Left lobe of liver (tissue), 2 donors: ENCODE measurements at places on chromosomes 12 and 14.

DNA sequence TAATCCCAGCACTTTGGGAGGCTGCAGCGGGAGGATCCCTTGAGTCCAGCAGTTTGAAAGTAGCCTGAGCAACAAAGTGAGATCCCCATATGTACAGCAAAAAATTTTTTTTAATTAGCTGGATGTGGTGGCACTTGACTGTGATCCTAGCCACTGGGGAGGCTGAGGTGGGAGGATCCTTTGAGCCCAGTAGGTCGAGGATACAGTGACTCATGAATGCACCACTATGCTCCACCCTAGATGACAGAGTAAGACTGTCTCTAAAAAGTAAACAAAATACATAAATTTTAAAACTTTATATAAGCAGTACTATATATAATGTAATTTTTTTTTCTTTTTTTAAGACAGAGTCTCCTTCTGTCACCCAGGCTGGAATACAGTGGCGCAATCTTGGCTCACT lies 115.4 kb downstream of the ESR2 start:
- DNase-seq, result no peak

DNA sequence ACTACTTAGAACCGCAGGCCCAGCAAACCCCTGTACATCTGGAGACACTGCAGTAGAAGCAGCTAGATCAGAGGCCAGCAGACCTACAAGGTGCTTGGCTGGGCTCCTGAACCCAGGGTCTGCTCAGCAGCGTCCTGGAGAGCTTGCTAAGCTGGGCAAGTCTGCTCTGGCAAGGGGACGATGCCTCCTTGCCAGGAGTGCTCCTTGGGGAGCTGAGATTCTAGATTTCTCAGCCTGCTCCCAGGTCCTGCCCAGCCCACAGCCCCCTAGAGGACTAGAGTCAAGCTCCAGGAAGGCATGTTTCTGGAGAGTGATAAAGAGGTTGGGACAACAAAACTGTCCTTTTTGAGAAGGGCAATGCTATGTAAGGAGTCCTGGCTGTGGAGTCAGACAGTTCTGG lies 60.3 kb downstream of the HSPB8 start:
- DNase-seq, result no peak

GRCh38 chr14:59427653-59428580 lies 37.3 kb downstream of the GPR135 start:
- DNase-seq, result no peak

GRCh38 chr14:96252323-96252998 lies 3.5 kb upstream of the BDKRB1 start:
- DNase-seq, result no peak

DNA sequence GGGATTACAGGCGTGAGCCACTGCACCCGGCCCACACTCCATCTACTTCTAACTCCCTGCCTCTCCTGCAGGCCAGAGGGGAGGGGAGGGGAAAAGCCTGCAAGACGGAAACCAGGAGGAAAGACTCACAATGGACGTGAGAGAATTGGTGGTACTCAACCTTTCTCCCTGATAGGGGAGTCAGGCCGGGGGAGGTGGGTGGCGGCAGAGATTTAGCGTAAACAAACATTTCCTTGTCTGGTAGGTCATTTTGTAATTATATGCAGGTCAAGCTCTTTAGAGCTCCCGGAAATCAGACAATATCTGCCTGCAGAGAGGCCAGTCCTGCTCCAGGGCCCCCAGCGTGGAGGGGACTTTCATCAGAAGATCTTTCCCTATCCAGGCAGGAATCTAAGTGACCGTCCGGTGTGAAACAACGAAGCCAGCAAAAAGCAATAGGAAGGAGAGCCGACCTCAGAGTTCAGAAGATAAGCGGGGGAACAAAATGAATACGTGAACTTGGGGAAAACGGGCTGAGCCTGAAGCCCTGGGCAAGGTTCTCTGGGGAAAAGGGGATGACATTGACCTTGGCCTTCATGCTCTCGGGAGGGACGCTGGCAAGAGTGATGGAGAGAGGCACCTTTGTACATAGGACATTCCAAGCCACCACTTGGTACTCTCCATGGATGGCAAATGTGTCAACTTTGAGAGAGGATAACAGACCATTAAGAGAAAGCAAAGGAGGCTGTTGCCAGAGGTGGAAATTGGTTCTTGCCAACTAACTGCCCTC lies 62.3 kb downstream of the SPRING1 start:
- no peak for DNase-seq

DNA sequence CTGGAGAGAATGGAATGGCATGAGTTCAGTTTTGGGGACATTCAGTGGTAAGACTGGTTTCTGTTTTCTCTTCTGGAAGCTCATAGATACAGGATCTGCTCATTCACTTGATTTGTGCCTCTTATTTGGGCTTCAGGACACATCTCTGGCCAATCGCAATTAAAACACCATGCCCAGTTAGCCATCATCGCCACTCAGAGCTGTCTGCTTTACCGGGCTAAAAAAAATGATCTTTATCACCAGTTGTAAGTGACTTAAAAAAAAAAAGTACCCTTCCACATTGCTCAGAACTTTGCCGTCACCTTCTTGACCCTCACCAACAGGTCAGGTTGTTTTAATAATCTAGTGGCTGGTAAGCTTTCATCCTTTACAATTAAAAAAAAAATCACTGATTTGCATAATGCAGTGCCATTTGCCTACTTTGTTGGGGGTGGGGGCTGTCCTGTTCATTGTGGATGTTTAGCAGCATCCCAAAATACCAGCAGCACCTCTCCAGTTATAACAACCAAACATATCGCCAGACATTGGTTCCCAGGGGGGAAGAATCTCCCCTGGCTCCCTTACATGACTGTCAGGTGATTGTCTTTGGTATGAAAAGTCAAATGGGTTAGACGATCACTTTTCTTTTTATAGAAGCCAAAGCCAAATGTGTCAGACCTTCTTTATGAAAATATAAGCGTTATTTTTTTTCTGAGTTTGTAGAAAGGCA lies 150.1 kb downstream of the PRKCH start:
- DNase-seq, result no peak

DNA sequence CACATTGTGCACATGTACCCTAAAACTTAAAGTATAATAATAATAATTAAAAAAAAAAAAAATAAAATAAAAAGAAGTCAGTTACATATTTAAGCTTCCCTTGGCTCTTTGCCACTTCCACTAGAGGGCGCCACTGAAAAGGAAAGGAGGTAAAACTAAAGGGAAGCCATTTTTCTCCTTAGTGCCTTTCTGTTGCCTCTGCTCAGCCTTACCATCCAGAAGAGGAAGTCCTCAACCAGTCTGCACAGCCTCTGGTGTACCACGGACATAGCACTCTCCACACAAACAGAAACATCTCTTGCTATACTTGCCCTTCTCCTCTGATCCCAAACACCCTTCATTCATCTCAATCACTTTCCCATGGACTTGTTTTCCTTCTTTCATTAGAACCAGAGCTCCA lies 169.0 kb upstream of the EEA1 start:
- peak; percentile 51 for DNase-seq

DNA sequence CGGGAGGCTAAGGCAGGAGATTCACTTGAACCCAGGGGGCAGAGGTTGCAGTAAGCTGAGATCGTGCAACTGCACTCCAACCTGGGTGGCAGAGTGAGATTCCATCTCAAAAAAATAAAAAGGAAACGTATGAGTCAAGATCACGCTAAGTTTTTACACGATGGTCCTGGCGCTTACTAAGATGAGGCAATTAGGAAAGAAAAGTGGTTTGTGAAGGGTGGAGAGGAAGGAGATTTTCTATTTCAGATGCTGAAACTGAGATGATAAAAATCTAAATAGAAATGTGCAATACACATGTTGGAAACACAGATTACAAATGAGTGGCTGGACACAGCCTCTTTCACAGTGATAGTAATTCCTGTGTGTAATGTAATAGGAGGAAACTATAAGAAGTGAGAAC lies 63.2 kb downstream of the KDM5A start:
- no peak for DNase-seq

DNA sequence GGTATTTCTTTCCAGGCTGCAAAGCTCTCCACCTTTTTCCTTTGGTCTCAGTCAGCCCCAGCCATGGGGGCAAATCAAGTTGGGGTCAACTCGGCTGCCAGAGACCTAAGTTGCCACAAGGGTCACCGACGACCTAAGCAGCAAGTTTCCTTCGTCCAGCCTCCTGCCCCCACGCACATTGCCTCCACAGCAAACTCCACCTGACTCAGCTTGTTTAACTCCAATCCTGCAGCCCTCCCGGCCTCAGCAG lies 767 bp upstream of the KCNMB4 start:
- DNase-seq, result no peak

DNA sequence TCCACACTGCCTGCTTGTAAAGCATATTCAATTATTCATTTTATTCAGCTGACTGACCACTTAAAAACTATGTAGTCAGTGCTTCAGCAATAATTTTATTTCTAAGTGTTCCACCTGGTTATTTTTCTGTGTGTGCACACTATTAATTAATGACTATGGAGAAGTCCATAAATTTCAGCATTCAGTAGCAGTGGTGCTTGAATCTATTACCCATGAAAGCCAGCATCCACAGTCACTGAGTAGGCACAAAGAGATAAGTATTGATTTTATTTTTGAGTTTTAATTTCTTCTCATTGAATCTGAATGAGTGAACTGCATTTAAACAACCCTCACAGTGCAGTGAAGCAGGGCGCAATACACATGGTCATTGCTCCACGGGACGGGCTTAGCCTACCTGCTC lies 643.1 kb downstream of the GALC start:
- DNase-seq, result no peak

DNA sequence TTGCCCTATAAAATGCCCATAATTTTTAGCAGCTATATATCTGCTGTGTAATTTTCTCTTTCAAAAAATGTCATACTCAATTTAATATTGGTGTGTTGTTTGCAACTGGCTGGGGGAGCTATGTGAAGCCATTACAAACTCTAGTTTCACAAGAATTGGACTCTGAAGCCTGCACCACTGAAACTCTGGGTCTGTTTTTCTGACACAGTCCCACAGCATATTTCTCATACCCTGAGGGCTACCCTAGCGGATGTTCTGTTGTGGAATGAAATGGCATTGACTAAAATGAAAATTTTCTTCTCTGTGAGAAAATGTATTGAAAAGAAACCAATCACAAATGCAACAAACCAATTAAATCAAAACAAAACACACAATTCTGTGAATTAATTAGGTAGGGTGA lies 284.6 kb upstream of the NPAS3 start:
- no peak for DNase-seq

GRCh38 chr14:74289801-74290200 lies 12.9 kb downstream of the ABCD4 start:
- no peak for DNase-seq

- no peak for DNase-seq
Measured at GRCh38 chr12:102642199-102642598, 161.8 kb upstream of the IGF1 start.

- peak; percentile 97 for DNase-seq
Measured at GRCh38 chr14:105300542-105301102, at the start of gene BRF1. BRF1 (minus strand) TSS chr14:105301001; CDS start chr14:105300629, 372 bp downstream.

- DNase-seq, result no peak
Measured at GRCh38 chr12:89663577-89664357, 44.9 kb downstream of the ATP2B1 start.

DNA sequence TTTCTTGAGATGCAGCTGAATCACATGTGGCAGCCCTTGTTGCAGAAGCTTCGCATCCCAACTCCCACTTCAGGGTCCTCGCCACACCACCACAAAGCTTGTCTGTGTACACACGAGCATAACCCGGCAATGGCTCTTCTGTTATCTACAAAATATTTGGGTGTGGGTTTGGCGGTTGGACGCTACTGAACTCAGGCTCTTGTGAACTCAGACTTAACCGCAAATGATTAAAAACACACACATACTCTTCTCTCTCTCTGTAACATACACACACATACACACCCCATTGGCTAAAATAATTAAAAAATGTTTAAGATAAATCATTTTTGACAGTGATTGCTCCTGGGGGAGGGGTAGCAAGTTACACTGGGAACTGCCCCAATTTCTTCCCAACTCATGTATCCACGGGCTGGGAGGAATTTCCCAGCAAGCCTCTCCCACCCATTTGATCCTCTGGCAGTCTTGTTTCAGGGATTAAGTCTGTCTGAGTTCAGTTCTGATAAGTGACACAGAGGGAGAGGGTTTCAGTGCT lies 63.7 kb upstream of the MANSC4 start:
- DNase-seq, result no peak

DNA sequence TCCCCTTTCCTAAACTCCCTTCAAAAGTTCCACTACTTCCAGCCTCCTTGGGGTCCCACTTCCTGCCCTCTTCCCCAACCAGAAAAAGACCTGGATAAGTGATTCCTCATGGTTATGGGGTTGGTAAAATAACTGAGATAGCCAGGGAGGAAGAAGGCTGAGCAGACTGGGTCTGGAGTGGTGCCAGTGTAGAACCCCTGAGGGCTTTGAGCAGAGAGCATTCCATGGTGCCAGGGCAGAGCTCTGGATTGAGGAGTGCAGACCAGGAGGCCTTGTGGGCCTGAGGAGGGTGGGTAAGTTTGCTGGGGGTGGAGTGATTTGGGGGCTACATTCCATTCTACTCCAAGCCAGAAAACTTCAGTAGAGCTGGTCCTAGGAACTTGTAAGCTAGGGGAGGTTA lies 9.5 kb upstream of the CISTR start:
- DNase-seq, result no peak

DNA sequence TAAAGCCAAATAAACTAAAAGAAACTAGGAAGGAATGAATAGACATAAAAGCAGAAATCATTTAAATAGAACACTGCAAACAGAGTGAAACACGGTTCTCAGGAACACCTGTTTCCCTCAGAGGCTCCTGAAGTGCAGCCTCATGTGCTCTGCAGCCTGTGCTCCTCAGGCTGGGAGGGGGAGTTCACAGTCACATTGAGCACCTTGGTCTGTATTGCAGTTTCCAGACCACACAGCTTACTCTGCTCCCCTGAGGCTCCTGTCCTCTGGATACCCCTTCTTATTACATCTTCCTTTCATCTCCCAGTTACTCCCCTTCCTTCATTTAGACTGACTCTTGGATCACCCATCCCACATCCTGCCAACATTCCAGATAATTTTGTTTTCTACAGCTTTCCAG lies 49.7 kb upstream of the DCD start:
- DNase-seq, result no peak

GRCh38 chr12:19082365-19082911 lies 47.1 kb upstream of the PLEKHA5 start:
- DNase-seq, result no peak

- DNase-seq, result no peak
Measured at GRCh38 chr12:69151254-69151764, 88.1 kb upstream of the CPSF6 start.

- no peak for DNase-seq
Measured at GRCh38 chr12:58291106-58291505, 349.7 kb downstream of the ATP23 start.

DNA sequence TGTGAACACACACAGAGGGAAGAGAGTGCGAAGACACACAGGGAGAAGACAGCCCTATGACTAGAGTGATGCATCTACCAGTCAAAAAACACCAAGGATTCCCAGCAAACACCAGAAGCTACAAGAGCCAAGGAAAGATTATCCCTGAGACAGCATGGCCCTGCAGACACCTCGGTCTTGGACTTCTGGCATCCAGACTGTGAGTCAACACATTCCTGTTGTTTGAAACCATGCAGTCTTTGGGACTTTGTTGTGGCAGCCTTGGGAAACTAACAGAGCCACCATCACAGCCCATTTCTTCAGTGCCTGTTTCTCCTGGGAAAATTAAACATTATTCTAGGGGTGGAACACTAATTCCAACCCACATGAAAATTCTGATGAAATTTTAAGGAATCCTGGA lies 220.6 kb downstream of the GXYLT1 start:
- no peak for DNase-seq
